ENCODE measurements at places on chromosomes 5 and 9. TPM values are rescaled to one million over a fixed set of nuclear protein-coding genes. Genes with fewer than 3 reads are reported as not detected.

- no peaks in the 10 kb centered on the region for H3K27me3 ChIP-seq
- no peak overlapping the region for H3K27ac ChIP-seq
- H3K36me3 ChIP-seq, result no peaks in the 10 kb centered on the region
- peak; percentile 70 for DNase-seq
Observed at GRCh38 chr9:107711542-107711941, 222.0 kb upstream of the KLF4 start.

DNA sequence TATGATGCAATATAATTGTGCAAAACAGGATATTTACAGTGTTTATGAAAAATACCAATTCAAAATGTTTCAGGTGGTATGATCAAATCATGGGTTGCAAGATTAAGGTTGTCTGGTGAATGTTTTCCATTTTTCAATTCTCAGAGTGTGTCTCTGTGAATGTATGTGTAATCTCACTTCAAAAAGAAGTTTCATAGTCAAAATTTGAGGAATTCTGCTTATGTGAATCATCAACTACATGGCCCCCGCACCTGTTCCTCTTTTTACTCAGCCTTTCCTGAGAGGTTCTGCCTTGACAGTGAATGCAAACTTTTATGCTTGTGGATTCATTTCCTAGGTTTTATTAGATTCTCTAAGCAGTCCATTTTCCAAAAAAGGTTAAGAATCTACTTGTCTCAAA is 32.1 kb downstream of the KCTD16 start:
- H3K27ac ChIP-seq, result no peak overlapping the region
- no peaks in the 10 kb centered on the region for H3K27me3 ChIP-seq
- H3K36me3 ChIP-seq, result no peaks in the 10 kb centered on the region
- no peak for DNase-seq
- H3K4me3 ChIP-seq, result no peak overlapping the region

The S1PR3 gene
- 36.4 TPM for total RNA-seq

DNA sequence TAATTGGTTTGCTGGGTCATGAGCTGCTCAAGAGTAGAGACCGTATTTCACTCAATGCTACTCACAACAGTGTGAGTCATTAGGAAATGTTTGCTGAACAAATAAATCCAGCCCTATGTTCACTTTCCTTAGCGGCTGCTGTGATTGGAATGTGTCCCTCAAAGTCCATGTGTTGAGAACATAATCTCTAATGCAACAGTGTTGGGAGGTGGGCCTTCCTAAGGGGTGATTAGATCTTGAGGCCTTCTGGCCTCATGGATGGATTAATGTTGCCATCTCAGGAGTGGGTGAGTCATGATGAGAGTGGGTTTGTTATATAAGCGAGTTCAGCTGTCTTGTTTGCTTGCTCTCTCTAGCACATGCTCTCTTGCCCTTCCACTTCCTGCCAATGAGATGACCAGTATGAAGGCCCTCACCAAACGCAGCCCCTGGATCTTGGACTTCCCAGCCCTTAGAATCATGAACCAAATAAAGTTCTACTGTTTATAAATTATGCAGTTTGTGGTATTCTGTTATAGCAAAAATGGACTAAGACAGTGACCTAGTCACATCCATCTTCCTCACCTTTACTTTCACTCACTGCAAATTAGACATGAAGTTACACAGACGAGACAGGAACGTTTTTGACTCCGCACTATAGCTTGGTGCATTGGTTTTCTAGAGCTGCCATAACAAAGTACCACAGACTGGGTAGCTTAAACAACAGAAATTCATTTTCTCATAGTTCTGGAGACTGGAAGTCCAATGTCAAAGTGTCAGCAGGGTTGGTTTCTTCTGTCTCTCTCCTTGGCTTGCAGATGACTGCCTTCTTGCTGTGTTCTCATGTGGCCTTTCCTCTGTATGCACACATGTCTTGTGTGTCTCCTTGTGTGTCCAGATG is 50.9 kb upstream of the FAM169A start:
- no peaks in the 10 kb centered on the region for H3K36me3 ChIP-seq
- H3K27me3 ChIP-seq, result no peaks in the 10 kb centered on the region
- DNase-seq, result no peak
- H3K4me1 ChIP-seq, result no peaks in the 10 kb centered on the region

The GDF9 gene
- total RNA-seq, result 0.88 TPM

The CAMK4 gene
- 4.7 TPM for total RNA-seq

The UGT3A2 gene
- total RNA-seq, result 0.35 TPM

DNA sequence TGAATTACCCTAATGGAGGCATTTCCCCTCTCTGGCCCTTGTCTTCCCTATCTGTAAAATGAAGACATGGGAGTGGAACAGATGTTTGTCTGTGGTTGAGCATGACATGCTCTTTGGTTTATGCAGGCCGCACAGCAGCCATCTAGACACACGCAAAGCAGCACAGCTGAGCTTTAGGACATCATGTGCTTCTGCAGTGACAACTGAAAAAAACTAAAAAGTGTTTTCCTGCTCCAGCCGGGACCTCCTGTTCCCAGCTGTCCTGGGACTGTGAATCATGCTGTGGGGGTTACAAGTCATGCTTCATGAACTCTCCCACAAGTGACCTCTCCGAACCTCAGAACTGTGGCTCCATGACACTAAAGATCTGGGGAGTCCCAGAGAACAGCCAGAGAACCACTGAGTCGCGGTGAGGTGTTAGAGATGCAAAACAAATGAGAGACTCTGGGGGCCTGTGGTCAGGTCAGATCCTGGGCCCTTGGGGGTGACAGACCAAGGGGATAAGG is 1.7 kb downstream of the SMIM3 start:
- H3K4me3 ChIP-seq, result peak overlapping the region; percentile 86
- DNase-seq, result no peak
- no peaks in the 10 kb centered on the region for H3K36me3 ChIP-seq
- H3K27ac ChIP-seq, result peak overlapping the region; percentile 79
- peaks cover 35% of the 10 kb centered on the region for H3K4me1 ChIP-seq

DNA sequence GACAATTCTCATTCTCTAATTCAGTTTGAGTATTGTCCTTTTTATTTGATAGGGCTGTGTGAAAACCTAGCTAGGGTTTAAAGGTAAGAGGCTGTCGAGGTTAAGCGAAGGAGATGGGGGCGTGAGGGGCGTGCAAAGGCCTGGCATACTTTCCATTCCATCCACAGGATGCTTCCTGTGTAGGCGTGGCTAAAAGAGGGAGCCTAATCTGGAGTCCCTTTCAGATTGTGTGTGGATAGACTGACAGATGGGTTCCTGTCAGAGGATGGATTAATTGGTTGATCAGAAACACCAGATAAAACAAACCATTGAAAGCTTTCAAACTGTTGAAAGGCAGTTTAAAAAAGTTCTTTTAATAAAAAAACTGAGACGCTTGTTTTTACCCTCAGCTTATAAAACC is 1.1 kb upstream of the ELL2 start:
- no peaks in the 10 kb centered on the region for H3K36me3 ChIP-seq
- peaks cover 4% of the 10 kb centered on the region for H3K27me3 ChIP-seq
- no peaks in the 10 kb centered on the region for H3K4me1 ChIP-seq
- peak overlapping the region; percentile 92 for H3K27ac ChIP-seq

The APBA1 gene
- total RNA-seq, result 5.1 TPM

The CEL gene
- 1.0 TPM for total RNA-seq

DNA sequence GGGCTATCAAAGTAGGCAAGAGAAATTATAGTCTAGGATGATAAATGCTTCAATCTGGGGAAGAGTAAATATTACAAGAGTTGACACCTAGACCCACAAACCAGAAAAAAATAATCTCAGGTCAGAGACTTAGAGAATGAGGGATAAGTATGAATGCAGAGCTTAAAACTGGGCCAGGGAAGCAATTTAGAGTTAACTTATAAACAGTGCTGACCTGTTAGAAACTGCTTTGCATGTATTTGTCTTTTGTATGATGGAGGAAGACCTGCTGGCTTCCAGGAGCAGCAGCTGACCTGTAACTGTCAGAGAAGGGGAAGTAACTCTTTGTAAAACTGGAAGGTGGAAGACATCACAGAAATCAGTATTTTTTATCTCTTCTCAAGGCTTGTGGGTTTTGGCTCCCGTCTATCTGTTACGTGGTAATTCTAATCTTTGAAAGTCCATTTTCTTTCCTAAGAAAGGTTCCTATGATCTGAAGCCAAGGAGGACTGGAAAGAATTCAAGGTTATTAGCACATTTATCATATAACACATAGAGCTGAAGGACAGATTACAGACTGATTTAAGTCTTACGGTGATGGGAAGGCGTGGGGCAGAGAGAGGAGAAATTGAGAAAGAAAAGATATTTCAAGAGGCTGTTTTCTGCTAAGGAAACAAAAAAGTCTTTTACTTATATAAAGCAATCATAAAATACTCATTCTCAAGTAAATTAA is 114.7 kb upstream of the ADAMTS19 start:
- no peak overlapping the region for H3K4me3 ChIP-seq
- H3K36me3 ChIP-seq, result no peaks in the 10 kb centered on the region
- no peak for DNase-seq
- no peaks in the 10 kb centered on the region for H3K27me3 ChIP-seq
- no peak overlapping the region for H3K27ac ChIP-seq
- no peaks in the 10 kb centered on the region for H3K4me1 ChIP-seq

The TERT gene
- total RNA-seq, result 0.91 TPM

DNA sequence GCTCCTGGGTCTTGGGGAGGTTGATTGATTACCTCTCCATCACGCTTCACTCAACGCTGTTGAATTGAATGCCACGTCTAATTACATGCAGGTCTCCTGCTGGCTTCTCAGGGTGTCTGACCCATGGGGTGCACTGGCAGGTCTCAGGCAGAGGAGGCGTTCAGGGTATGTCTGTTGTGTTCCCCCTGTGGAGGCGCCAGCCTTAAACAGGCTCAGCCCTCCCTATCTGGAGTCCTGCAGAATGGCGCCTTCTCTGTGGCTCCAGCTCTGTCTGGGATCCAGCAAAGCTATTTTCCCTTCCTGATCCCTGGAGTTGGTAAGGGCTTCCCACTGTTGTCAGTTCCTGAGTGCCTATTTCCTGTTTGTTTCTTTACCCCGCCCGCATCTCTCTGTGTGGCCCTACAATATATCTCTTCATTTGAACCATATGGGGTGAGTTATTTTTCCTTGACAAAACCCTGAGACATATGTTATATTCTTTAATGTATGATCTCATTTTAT is 150.0 kb downstream of the NTRK2 start:
- no peaks in the 10 kb centered on the region for H3K36me3 ChIP-seq
- H3K4me3 ChIP-seq, result no peak overlapping the region
- no peak overlapping the region for H3K27ac ChIP-seq
- peaks cover 4% of the 10 kb centered on the region for H3K4me1 ChIP-seq
- peak; percentile 54 for DNase-seq

The CDH9 gene
- 2.1 TPM for total RNA-seq

DNA sequence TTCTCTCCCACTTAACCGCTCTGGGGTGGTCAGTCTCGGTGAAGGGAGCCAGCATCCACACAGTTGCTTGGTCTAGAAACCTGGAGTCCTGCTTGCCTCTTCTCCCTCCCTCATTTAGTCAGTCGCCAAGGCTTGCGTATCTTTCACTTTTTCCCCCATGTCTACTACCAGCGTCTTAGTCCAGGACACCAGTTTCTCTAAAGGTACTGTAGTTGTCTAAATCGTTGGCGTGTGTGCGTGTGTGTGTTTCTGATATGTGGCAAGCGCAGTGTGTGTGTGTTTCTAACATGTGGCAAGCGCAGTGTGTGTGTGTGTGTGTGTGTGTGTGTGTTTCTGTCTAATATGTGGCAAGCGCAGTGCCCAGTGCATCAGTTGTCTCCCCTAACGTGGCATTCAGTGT is 641 bp downstream of the ATP6V1G1 start:
- DNase-seq, result no peak
- peaks cover 1% of the 10 kb centered on the region for H3K36me3 ChIP-seq
- H3K4me1 ChIP-seq, result peaks cover 21% of the 10 kb centered on the region
- H3K4me3 ChIP-seq, result peak overlapping the region; percentile 99
- no peaks in the 10 kb centered on the region for H3K27me3 ChIP-seq
- H3K27ac ChIP-seq, result peak overlapping the region; percentile 98

The PCDHAC2 gene
- 3.6 TPM for total RNA-seq

- H3K27me3 ChIP-seq, result no peaks in the 10 kb centered on the region
- H3K4me1 ChIP-seq, result peaks cover 36% of the 10 kb centered on the region
- no peak overlapping the region for H3K4me3 ChIP-seq
- no peak for DNase-seq
- H3K27ac ChIP-seq, result no peak overlapping the region
Observed at GRCh38 chr9:6630502-6631206, 14.9 kb downstream of the GLDC start.

DNA sequence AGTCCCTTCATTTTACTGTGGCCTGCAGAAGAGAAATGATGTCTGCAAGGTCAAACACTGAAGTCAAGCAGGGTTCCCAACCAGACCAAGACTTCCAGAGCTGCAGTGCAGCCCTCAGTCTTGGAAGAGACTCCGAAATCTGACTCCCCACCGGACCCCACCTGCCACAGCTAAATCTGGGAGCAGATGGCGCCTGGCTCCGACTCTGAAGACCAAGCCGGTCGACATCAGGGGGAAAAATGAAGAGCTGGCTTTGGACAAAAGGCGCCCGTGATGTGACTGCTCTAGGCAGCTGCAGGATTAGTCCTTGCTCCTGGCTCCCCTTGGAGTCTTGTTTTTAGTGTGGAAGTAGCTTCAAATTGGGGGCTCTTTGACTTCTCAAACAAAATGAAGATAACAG is 72.4 kb upstream of the ZNF622 start:
- H3K4me3 ChIP-seq, result no peak overlapping the region
- H3K36me3 ChIP-seq, result no peaks in the 10 kb centered on the region
- H3K27ac ChIP-seq, result peak overlapping the region; percentile 92
- no peaks in the 10 kb centered on the region for H3K27me3 ChIP-seq

DNA sequence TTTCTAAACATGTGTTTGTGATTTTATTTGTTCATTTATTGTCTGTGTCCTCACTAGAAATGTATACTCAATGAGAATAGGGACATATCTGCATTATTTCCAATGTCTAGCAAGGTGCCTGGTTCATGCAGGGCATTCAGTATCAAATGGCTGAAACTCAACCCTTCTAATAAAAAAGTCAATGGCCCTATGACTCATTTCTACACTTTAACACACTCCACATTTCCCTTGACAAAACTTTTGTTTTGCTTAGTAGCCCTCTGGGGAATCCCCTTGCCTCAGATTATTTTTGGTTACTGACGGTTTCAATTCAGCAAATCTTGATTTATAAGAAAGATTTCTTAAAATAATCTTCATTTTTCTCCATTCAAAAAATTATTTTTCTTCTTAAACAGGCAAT is 206.0 kb upstream of the DMRTA1 start:
- H3K27me3 ChIP-seq, result no peaks in the 10 kb centered on the region

The STPG3 gene
- 0.38 TPM for total RNA-seq

DNA sequence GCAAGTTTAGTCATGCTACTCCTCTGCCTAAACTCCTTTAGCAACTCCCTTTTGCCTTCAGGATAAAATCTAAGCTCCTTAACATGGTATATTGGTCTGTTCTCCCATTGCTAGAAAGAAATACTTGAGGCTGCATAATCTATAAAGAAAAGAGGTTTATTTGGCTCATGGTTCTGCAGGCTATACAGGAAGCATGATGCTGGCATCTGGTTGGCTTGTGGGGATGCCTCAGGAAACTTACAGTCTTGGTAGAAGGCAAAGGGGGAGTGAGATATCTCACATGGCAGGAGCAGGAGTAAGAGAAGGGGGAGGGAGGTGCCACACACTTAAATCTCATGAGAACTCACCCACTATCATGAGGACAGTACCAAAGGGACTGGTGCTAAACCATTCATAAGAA is 145.0 kb downstream of the GDNF start:
- H3K4me3 ChIP-seq, result no peak overlapping the region
- H3K27me3 ChIP-seq, result no peaks in the 10 kb centered on the region
- no peak for DNase-seq

Data from kidney (tissue), 22 donors.